GM23248 (cell line): ENCODE measurements at places on chromosomes 1 and 21. TPM values are rescaled to one million over a fixed set of nuclear protein-coding genes. Genes with fewer than 3 reads are reported as not detected.

DNA sequence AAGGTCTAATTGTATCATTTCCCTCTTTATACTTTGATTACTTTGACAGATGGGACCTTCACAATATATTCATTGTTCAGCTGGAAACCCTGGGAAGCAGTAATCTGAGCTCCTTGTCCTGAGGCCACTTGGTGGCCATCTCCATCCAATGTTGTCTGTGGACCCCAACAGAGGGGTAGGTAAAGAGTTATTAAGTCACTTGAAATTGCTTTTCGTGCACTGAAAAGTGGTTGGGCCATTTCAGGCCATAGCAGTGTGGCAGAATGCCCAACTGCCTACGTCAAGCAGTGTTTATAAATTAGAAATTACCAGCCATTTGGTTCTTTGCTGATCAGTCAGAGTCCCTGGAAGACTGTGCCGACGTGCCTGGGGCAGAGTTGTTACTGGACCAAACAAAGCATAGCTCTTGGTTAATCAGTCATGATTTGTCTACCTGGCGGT lies 308.3 kb upstream of the USP25 start:
- DNase-seq: no peak

DNA sequence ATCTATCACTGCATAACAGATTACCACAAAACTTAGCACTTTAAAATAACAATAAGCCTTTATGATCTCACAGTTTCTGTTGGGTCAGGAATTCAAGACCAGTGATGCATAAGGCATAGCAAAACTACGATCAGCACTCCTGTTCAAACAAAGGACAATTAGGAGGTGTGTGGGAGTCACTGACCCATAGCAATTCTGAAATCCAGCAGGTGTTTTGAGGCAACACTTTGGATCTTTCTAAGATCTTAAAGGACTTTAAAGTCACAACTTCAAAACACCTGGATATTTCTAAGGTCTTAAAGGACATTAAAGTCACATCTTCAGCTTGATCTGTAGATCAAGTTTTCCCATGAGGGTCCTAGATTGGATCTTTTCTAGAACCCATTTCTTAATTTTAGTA lies 35.3 kb downstream of the AKT3 start:
- no peak for DNase-seq

GRCh38 chr21:41636636-41637630 lies 129.0 kb upstream of the TMPRSS2 start:
- DNase-seq: no peak

The AVPR1B gene
- total RNA-seq: not detected in 2 replicates

GRCh38 chr21:25735646-25736597 lies 1.1 kb downstream of the GABPA start:
- peak; percentile 90 for DNase-seq

DNA sequence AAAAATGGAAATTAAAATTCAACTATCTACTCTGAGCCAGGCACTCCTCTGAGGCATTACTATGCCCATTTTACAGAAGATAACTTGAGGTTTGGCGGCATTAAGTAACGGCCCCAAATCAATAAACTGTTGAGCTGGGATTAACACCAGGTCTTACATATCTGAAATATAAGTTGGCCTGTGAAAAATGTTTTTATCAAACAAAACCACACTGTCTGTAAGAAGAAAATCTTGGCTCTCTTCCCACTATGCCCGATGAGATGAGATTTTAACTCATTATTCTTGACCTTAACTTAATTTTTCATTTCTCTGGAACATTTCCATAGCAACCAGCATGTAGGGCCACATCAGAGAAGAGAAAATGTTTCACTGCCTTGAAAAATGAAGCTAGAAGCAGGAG lies 21.8 kb downstream of the RC3H1 start:
- no peak for DNase-seq

GRCh38 chr1:28456078-28456477 lies 49.8 kb upstream of the RCC1 start:
- DNase-seq: peak; percentile 77

The AADACL3 gene
- not detected in 2 replicates for total RNA-seq

GRCh38 chr1:232430467-232430866 lies 199.5 kb downstream of the SIPA1L2 start:
- no peak for DNase-seq
